ENCODE measurements at places on chromosomes 13 and 19.

DNA sequence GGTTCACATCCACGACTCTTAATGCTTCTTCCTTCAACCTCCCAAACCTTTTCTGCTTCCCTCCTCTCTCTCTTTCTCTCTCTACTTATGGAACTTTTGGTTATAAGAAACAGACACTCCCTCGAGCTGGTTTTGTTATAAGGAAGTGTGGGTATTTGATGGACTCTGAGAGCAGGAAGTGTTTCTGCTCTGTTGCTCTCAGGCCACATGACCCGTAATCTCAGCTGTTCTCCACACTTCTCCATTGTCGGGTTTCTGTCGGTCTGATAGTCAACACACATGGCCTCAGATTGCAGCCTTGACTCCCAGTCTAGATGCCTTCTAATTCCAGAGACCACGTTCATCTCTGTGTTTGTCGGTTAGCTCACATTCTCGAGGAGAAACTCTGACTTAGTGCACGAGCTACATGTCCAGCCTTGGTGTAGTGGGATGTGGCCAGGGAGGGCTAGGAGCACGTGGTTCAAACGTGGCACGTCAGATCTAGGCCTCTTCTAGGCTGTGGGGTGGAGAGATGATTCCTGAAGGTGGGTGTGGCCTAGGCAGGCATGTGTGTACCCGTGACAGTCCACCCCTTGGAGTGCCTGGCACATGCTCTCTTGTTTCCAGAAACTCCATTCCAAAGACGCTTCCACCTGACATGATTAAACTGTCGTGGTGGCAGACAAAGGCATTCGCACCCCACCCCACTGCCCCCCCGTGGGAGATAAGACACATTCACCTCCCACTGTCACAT is 26.3 kb downstream of the CNFN start:
- DNase-seq = peak; percentile 19

DNA sequence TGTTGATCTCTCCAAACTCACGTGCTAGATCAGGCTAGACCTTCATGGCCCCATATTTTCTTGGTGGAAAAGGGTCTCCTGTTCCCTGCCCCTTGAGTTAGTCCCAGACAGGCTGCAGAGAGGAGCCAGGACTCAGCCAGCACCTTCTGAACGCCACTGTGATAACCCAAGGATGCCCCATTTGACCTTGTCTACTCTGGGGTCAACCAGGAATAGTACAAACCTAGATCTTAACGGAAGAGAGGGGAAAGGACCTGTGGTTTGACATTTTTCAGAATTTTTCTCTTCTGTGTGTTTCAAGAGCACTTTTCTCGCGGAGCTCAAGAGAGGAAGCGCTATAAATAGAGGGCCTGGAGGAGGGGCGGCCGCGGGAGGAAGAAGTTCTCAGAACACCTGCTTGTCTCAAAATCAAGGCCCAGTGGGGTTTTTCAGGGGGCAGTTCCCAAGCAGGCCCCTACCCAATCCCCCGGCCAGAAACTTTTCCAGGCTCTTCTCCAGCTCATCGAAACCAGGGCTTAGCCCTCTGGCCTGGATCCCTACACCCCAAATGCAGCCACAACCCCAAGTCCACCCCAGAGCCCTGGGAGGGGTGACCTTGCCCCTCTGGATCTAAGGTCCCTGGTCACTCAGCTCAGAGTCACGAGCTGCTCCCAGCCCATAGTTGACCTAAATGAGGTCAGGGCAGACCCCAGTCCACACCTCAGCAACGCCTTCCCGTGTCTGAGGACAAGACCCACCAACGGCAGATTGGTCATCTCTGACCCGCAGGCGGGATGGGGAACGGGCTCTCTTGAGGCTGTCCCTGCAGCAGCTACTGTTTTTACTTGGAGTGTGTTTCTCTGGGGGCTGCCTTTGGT is 75.6 kb upstream of the TM9SF2 start:
- DNase-seq = peak; percentile 62

- no peak for DNase-seq
Measured at GRCh38 chr19:4054441-4055208, 12.1 kb downstream of the ZBTB7A start.

- peak; percentile 18 for DNase-seq
Measured at GRCh38 chr13:25001476-25002206, 94.3 kb upstream of the PABPC3 start.

DNA sequence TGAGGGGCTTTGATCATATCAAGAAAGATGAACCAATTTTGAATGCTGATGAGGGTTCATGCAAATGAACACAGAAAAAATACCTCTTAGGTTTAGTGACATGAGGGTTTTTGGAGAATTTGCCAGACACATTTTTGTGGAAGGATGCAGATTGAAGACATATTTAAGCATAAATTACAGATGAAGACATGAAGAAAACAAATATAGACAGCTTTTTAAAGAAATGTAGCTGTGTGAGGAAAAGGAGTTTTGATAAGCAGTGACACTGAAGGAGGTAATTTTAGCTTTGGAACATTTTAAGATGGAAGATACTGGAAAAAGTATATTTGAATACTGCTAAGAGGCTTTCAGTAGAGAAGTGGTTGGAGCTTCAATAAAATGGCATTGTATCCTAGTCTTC is 810.8 kb upstream of the GPC6 start:
- DNase-seq = no peak

- DNase-seq = no peak
Measured at GRCh38 chr13:89199138-89199537, 1528.0 kb downstream of the SLITRK5 start.

- no peak for DNase-seq
Measured at GRCh38 chr13:107721125-107721869, 494.0 kb downstream of the LIG4 start.

DNA sequence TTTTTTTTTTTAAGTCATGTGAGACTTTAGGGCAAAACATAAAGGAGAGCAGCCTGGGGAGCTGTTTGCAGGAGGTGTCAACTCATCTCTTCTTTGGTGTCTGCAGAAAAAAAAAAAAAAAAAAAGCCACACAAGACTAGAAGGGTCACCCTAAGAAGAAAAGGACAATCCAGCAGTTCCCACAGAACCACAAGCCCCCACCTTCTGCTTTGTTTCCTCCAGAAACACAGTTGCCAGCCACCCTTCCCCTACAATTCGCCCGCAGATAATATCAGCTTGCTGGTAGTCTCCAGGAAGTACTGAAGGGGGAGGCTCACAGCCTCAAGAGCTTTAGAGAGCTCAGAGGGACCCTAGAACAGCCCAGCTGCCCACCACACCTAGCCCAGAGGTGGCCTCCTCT is 22.3 kb upstream of the ZBTB7A start:
- peak; percentile 92 for DNase-seq

DNA sequence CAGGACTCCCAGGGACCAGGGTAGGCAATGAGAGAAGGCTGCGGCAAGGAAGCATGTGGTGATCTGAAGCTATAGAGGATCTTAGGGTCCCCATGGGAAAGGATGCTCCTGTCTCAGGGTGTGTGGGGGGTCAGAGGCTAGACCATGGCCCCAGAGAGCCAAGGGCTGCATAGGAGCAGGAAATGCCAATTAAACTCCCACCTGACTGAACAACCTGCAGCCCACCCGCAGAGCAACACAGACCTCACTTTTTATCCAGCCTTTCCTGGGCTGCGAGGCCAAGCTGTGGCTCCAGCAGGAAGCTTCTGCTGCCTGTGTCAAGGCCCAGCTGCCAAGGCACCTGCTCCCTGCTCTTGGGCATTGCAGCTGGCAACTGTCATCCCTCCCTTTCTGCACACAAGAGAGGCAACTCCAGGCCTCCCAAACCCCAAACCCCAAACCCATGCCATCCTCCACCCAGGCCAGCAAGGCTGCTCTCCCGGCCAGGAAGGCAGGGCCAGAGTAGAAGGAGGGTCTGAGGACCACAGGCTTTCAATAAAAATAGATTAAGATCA is 290.1 kb downstream of the FOXO1 start:
- peak; percentile 47 for DNase-seq

DNA sequence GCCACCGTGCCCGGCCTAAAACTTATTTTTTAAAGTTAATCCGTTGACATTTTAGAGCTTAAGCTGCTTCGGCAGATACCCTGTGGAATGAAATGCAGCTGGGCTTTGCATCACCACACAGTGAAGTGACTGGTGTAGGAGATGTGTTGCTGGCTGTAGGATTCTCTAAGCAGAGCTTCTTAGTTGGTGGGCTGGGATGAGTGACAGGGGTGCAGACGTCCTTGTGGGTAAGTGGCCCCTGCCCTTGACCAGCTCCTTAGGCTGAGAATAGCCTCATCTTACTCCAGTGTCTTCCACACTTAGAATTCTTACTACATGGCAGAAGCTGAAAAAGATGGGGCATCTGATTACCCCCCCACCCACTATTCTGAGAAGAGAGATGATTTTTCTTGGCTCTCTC is 11.6 kb downstream of the GATAD2A start:
- DNase-seq = no peak

DNA sequence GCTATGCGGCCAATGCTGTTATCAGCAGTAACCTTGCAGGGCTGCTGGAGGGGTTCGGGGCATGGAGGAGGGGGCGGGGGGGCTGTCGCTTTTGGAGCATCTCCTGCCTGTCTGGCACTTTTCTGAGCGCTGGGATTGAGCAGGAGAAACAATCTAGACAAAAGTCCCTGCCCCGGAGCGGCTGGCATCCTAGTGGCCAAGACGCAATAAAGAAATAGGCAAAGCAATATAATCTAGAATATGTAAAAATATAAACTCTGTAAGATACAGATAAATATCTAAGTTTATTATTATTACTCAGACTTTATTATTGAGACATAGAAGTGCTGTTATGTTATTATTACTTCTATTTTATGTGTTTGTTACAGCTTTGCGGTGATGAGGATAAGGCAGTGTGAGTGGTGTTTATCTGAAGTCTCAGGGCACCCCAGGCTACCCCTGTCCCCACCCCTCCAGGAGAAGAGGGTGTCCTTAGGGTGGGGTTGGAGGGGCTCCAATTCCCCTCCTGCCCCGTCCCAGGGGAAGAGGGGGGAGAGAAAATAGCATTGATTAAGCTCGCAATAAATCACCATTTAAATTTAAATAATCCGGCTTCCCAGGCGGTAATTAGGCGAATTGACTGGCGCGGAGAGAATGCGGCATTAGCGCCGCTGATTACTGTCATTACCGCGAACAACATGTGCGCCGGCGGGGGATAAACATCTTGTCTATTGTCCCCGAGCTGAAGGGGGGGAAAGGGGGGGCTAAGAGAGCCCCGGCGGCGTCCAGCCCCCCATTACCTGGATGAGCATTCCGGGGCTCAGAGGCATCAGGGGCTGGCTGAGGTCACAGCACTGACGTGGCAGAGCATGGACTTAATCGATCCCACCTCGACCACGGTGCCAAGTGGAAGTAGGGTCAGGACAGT is 3.2 kb downstream of the NPAS1 start:
- peak; percentile 32 for DNase-seq

Data from common myeloid progenitor, CD34-positive (primary cell).